Peyer's patch (tissue), 4 donors: ENCODE measurements at places on chromosomes 12 and 14.

DNA sequence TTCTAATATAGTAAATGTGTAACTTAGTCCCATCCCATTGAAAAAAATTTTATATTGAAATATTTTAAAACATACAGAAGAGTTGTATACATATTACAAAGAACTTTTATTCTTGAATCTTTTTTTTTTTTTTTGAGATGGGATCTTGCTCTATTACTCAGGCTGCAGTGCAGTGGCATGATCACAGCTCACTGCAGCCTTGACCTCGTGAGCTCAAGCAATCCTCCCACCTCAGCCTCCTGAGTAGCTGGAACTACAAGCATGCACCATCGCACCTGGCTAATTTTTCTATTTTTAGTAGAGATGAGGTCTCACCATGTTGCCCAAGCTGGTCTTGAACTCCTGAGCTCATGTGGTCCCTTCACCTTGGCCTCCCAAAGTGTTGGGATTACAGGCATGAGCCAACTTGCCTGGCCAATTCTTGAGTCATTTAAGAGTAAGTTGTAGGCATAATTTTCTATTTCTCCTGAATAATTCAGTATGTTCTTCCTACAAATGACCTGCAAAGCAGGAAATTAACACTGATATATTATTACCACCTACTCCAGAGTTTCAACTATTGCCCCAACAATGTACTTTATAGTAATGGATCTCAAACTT, 153.0 kb upstream of the BMP4 start:
- no peaks in the 10 kb centered on the region for H3K36me3 ChIP-seq
- H3K4me1 ChIP-seq = no peaks in the 10 kb centered on the region
- H3K27ac ChIP-seq = no peak overlapping the region
- no peaks in the 10 kb centered on the region for H3K27me3 ChIP-seq

DNA sequence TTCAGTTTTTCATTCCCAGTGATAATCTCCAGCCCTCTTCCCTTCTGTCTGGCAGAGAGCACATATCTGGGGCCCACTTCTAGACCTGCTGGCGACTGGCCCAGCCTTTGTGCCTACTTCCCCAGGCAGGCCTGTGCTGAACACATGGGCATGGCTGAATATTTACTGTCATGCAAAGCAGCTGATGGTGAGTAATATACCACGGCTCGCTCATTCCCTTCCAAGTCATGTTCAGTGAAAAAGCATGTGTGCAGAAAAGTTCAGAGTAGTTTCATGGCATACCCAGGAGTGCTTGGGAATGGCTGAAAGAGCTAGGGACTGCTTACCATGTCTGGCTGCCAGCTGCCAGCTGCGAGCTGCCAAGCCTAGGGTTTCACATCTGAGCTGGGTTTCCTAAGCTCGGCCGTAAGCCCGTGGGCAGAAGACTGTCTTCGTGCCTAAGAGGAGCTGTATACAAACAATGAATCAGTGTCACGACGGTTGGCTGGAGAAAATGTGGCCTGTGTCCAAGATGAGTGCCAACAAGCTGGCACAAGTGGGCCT, 179.9 kb upstream of the PELI2 start:
- DNase-seq = no peak
- no peak overlapping the region for H3K4me3 ChIP-seq
- H3K27me3 ChIP-seq = no peaks in the 10 kb centered on the region
- no peaks in the 10 kb centered on the region for H3K36me3 ChIP-seq

- no peaks in the 10 kb centered on the region for H3K36me3 ChIP-seq
- H3K4me3 ChIP-seq = no peak overlapping the region
- H3K27me3 ChIP-seq = no peaks in the 10 kb centered on the region
- no peak for DNase-seq
- no peak overlapping the region for H3K27ac ChIP-seq
These were observed 24.0 kb upstream of the GSG1 start for GRCh38 chr12:13127444-13127843.

GRCh38 chr12:65529771-65530435, 251.4 kb downstream of the MSRB3 start:
- H3K27me3 ChIP-seq = no peaks in the 10 kb centered on the region
- DNase-seq = no peak
- H3K36me3 ChIP-seq = no peaks in the 10 kb centered on the region
- no peaks in the 10 kb centered on the region for H3K4me1 ChIP-seq
- H3K4me3 ChIP-seq = no peak overlapping the region

GRCh38 chr12:77914081-77914488, 83.4 kb downstream of the NAV3 start:
- no peak overlapping the region for H3K4me3 ChIP-seq
- no peaks in the 10 kb centered on the region for H3K36me3 ChIP-seq
- no peak overlapping the region for H3K27ac ChIP-seq

GRCh38 chr14:101286271-101287018, 274.9 kb upstream of the DIO3 start:
- no peaks in the 10 kb centered on the region for H3K36me3 ChIP-seq
- DNase-seq = no peak
- H3K4me1 ChIP-seq = no peaks in the 10 kb centered on the region
- H3K27me3 ChIP-seq = no peaks in the 10 kb centered on the region

GRCh38 chr12:111494676-111495075, 89.0 kb downstream of the SH2B3 start:
- H3K27me3 ChIP-seq = no peaks in the 10 kb centered on the region
- H3K4me1 ChIP-seq = no peaks in the 10 kb centered on the region
- peaks cover 76% of the 10 kb centered on the region for H3K36me3 ChIP-seq
- DNase-seq = no peak

DNA sequence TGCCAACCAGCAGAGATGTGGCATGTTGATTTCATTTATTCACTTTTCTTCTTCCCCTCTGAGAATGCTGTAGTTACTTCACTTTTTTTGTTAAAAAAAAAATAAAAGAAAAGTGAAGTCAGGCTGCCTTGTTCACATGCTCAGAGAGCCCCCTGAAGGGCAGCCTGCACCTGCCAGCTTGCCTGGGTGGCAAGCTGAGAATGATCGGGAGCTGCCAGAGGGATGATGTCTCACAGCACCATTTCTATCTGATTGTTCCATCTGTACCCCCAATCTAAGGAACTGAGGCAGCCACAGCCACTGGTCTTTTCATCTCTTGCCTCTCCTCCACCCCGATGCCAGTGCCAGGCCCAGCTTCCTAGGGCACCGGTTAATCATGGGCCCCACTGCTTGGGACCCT, 118.2 kb downstream of the TSPAN9 start:
- no peak overlapping the region for H3K27ac ChIP-seq
- no peak for DNase-seq
- H3K4me3 ChIP-seq = no peak overlapping the region
- no peaks in the 10 kb centered on the region for H3K36me3 ChIP-seq
- peaks cover 14% of the 10 kb centered on the region for H3K4me1 ChIP-seq

DNA sequence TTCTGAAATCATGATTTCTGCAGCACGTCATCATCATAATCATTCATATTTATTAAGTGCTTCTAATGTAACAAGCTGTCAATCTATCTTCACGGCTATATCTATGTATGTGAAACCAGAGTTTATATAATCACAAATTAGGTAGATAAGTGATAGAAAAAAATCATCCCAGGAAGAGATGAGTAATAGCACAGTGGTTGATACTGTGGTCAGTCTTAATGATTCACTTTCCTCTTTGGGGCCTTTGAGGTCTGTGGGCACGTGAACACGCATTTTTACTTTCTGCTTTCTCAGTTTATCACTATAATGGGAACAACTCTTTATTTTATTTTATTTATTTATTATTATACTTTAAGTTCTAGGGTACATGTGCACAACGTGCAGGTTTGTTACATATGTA, 265.9 kb upstream of the NOVA1 start:
- H3K4me3 ChIP-seq = no peak overlapping the region
- no peaks in the 10 kb centered on the region for H3K27me3 ChIP-seq
- H3K36me3 ChIP-seq = no peaks in the 10 kb centered on the region
- H3K4me1 ChIP-seq = no peaks in the 10 kb centered on the region

DNA sequence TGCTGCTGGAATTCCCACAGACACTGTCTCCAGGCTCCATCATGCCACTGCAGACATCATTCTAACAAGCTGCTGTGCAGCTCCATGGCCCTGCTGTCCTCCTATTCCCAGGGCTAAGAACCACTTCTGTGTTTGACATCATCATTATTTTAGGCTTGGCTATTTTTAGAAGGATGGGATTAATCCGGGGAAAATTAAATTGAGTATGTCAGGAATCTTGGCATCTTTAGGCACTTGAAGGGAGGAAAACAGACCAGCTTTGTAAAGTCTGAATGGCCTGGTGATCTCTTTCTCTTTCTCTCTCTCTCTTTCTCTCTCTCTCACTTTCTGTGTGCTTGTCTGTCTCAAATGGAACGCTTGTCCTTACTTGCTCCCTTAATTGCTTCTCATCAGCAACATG, 568.3 kb upstream of the FLRT2 start:
- no peaks in the 10 kb centered on the region for H3K4me1 ChIP-seq
- no peak for DNase-seq
- H3K27me3 ChIP-seq = no peaks in the 10 kb centered on the region
- H3K27ac ChIP-seq = no peak overlapping the region

DNA sequence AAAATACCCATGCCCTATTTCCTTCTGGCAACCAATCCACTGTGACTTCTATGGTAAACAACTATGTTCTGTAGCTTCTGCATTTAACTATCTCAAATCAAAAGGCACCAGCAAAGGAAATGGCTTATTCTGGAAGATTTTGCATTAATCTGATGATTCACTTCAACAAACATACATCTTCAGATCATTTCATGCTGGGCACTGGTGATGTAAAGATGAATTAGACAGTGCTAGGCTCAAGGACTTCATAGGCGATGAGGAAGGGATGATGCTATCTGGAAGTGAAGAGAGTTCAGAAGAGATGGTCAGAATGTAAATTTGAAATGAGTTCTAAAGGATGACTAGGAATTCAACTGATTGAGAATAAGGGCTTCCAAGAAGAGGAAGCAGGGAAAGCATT, 363.3 kb downstream of the PAWR start:
- no peaks in the 10 kb centered on the region for H3K4me1 ChIP-seq
- DNase-seq = no peak
- H3K36me3 ChIP-seq = no peaks in the 10 kb centered on the region
- no peaks in the 10 kb centered on the region for H3K27me3 ChIP-seq

DNA sequence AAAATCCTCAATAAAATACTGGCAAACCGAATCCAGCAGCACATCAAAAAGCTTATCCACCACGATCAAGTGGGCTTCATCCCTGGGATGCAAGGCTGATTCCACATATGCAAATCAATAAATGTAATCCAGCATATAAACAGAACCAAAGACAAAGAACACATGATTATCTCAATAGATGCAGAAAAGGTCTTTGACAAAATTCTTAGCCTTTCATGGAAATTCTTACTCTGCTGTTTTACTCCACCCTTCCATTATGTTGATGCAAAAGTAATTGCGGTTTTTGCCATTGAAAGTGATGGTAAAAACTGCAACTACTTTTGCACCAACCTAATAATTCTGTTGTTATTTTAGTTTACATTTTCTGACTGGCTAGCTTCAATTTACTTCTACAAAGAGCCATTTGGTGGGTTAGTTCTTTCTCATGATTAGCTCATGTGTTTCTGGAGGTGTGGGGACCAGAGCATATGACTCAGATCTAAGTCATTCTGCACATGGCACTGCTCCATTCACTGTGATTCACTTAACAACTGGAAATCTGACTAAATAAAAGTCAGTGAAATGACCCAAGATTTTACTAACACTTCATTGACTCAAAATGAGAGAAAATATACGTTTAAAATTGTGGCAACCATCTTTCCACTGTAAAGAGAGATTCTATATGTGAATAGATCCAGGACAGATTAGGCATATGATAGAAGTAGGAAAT, 99.9 kb downstream of the TMTC3 start:
- H3K27ac ChIP-seq = no peak overlapping the region
- H3K36me3 ChIP-seq = no peaks in the 10 kb centered on the region
- H3K27me3 ChIP-seq = no peaks in the 10 kb centered on the region
- no peak overlapping the region for H3K4me3 ChIP-seq
- DNase-seq = no peak
- H3K4me1 ChIP-seq = no peaks in the 10 kb centered on the region

GRCh38 chr12:16350682-16351081, 3.2 kb downstream of the MGST1 start:
- no peaks in the 10 kb centered on the region for H3K27me3 ChIP-seq
- no peaks in the 10 kb centered on the region for H3K4me1 ChIP-seq
- no peaks in the 10 kb centered on the region for H3K36me3 ChIP-seq
- DNase-seq = no peak

DNA sequence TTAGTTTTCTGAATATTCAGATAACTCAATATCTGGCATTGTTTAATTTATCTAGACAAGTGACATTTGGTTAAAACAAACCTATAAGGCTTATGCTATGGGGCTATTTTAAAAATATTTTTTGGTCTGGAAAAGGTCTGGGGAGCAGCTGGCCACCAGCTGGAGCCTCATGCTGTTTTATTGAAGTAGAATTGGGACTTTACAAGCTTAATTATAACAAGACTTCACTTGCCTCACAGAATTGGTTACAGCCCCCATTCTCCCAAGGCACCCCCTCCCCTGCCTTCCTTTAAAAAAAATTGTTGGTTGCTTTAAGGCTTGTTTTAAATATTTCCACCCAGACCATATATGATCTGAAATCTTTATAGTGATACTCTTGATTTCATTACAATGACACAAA, 453.9 kb downstream of the ADAMTS20 start:
- no peaks in the 10 kb centered on the region for H3K4me1 ChIP-seq
- DNase-seq = no peak
- no peak overlapping the region for H3K27ac ChIP-seq
- H3K4me3 ChIP-seq = no peak overlapping the region
- H3K27me3 ChIP-seq = no peaks in the 10 kb centered on the region
- H3K36me3 ChIP-seq = no peaks in the 10 kb centered on the region

DNA sequence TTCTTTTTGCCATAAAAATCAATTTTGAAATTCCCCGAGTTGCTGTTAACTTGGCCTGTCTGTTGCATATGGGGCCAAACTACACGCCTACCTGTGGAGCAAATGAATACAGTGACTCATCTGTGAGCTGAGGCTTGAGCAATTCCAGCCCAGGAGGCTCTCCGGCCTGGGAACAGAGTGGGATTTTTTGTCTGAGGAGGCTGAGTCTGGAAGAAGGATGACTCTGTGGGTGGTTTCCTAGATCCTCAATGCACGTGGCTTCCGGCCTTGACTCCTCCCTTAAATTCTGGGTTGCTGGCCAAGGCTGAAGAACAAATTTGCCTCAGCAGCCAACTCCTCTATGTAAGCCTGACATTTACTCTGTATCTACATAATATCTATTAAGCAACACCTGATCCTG, 124.1 kb downstream of the SSPN start:
- H3K4me1 ChIP-seq = no peaks in the 10 kb centered on the region
- no peak overlapping the region for H3K27ac ChIP-seq
- DNase-seq = no peak
- H3K27me3 ChIP-seq = no peaks in the 10 kb centered on the region

- no peak overlapping the region for H3K4me3 ChIP-seq
- no peaks in the 10 kb centered on the region for H3K27me3 ChIP-seq
- DNase-seq = no peak
- no peak overlapping the region for H3K27ac ChIP-seq
These were observed 695.3 kb downstream of the DIO2 start for GRCh38 chr14:79516009-79516408.

- no peaks in the 10 kb centered on the region for H3K4me1 ChIP-seq
- DNase-seq = peak; percentile 32
- H3K36me3 ChIP-seq = no peaks in the 10 kb centered on the region
These were observed 23.0 kb downstream of the ISCA2 start for GRCh38 chr14:74516451-74517160.

- H3K4me1 ChIP-seq = no peaks in the 10 kb centered on the region
- no peaks in the 10 kb centered on the region for H3K27me3 ChIP-seq
- H3K27ac ChIP-seq = no peak overlapping the region
- H3K4me3 ChIP-seq = no peak overlapping the region
- H3K36me3 ChIP-seq = no peaks in the 10 kb centered on the region
These were observed 485.5 kb downstream of the BCAT1 start for GRCh38 chr12:24463375-24463774.
